ENCODE measurements at places on chromosomes 5 and 9.
A peak's percentile ranks its signal among the peaks of the same experiment; 100 is the strongest.

- no peak for DNase-seq
Observed at GRCh38 chr9:95057101-95057500, 260.4 kb downstream of the FANCC start.

- no peak for DNase-seq
Observed at GRCh38 chr5:162888268-162888667, 549.1 kb upstream of the CCNG1 start.

DNA sequence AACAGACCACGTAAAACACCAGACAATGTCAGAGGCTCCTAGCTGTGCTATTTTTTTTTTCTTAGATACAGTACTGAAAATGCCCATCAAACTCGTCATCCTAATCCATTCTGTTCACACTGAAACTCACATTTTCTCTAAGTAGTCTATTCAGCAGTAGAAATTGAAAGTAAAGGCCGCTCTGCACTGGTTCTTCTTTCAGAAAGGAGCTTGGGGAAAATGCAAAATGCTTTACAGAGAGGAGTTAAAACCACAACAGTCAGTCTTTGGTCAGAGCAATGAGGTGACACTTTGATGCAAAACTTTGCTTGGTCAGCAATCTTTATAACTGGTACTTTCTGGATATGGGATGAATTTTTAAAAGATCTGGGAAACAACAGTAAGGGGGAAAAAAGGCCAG is 43.8 kb upstream of the SUSD1 start:
- DNase-seq: no peak

GRCh38 chr5:150361301-150361700 is 3.8 kb downstream of the TCOF1 start:
- DNase-seq: no peak

- no peak for DNase-seq
Observed at GRCh38 chr9:114365194-114365593, 22.6 kb downstream of the AKNA start.

GRCh38 chr9:94788570-94789105 is 62.1 kb downstream of the AOPEP start:
- DNase-seq: no peak

DNA sequence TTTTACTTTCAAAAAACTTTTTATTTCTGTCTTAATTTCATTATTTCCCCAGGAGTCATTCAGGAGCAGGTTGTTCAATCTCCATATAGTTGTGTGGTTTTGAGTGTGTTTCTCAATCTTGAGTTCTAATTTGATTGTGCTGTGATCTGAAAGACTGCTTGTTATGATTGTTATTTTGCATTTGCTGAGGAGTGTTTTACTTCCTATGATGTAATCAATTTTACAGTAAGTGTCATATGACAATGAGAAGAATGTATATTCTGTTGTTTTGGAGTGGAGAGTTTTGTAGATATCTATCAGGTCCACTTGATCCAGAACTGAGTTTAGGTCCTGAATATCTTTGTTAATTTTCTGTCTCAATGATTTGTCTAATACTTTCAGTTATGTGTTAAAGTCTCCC is 706.9 kb upstream of the CTNND2 start:
- DNase-seq: no peak

DNA sequence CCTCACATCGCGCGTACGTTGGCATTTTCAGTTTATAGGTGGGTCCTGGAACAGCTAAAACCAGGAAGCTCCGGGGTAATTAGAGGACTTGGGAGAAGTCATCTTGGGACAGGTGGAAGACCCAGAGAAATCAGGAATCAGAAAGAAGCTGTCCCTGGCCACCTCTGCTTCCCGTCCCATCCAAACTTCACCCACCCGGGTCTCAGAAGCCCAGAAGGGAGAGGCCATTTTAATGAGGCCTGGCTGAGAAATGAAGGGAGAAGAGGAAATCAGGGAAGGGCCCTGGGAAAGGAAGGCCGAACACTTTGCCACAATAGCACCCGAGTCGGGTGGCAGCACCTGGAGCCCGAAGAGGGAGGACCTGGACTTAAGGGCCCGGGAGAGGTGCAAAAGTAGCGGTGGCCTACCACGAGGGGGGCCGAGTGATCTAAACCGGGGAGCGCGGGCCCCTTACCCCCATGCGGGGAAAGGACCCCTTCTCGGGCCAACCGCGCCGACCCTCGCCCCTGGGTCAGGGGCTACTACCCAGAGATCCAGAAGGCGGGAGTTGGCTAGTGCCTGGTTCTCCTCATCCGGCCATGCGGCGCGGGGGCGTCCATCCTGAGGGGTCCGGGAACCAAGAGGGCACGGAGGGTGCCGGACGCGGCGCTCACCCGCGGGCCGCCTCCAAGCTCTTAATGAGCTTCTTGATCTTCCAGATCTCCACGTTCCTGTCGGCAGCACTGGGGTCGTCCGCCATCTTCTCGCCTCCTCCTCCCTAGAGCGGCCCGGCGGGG is 668 bp downstream of the ETF1 start:
- DNase-seq: no peak

- DNase-seq: no peak
Observed at GRCh38 chr5:90843443-90843842, 284.8 kb downstream of the ADGRV1 start.

DNA sequence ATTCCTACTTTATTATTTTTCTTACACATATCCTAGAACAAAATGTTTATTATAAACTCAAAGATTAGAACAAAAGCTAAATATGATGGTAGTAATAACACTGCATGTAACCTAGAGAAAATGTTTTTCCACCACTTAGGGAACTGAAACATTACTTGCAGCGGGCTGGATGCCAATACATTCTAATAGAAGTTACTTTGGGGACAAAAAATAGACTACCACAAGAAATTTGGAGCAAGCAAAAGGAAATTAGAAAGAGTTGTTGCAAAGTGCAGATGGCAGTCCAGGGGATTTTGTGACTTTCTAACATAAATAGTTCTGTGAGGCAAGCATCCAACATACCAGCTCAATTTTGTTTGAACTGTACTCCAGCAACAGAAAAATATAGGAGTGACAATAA is 255.3 kb upstream of the GRIN3A start:
- no peak for DNase-seq

- no peak for DNase-seq
Observed at GRCh38 chr9:128685636-128686489, 3.2 kb upstream of the SET start.

- no peak for DNase-seq
Observed at GRCh38 chr9:94839398-94839797, 112.9 kb downstream of the AOPEP start.

DNA sequence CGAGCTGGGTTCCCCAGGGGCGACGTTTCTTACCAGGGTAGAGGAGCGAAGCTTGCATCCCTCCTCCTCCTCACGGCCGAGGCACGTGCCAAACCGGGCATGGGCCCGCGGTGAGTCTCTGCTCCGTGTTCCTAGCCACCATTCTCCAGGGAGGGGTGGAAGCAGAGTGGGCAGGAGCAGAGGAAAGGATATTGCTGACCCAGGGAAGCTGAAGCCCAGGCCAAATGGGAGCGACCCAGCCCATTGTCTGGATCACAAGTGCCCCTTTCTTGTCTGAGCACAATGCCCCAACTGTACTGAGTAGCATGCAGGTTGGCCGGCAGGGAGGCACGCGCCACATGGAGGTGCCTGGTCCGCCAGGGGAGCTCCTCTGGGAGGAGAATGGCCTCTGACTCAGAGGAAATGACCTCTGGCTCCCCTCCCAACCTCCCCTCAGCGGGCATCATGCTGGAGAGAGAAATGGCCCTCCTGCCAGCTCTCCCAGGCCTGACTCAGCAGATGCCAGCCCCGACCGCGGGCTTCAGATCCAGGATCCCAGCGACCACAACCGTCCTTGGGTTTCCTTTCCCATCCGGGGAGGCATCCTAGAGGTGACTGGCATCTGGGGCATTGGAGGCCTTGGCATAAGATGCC is 1.1 kb downstream of the PRR7 start:
- peak; percentile 86 for DNase-seq

DNA sequence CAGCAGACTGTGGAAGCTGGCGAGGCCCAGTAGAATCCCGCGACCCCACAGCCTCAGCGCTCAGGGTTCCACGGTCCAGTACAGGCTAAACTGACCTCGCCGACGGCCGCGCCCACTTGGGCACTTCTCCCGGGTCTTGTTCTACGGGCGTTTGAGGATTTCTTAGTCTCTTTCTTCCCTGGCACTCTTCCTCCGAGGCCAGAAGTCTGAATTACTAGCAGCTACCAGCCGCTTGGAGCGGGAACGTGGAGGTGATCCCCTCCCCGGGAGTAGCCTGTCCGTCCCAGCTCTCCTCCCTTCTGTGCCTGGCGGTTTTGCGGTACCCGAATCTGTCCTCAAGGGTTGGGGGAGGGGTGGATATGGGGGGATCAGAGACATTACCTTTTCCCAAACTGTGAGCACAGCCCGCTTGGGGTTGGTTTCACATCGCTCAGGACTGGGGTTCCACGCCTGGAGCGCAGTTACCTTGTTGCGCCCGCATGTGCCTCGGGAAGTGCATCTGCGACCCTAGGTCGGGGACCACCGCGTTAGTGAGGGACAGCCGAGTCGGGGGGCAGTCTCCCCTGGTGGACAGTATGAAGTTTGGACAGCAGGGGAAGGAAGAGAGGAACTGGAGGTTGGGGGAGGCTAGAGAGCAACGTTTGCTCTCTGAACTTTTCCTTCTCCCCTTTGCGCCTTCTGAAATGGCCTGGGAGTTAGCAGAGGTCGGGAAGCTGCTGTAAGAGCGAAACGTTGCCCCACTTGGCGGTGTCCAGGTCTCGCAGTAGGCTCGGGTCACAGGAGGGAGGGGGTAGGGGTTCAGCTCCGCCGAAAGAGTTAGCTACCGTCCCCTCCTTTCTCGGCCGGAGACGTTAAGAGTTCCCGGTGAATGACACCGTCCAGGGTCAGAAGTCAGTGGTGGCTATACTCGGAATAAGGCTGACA is 190.8 kb downstream of the MEF2C start:
- DNase-seq: peak; percentile 50

DNA sequence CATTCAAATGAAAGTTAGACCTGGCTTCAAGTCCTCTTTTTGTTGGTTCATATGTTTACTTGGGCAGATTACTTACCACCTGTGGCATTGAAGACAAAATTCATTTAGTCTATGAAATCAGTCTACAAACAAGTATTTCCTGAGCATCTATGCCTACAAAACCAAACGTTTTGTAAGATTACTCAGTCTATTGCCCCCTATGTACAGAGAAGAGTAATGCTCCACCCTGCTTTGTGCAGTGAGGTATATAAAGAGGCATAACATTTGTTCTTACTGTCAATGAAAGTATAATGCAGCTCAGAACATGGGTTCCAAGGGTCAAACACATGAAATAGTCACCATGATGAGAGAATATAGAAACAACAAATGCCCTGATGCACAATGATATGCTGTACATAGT is 580.7 kb downstream of the KIF4B start:
- no peak for DNase-seq

DNA sequence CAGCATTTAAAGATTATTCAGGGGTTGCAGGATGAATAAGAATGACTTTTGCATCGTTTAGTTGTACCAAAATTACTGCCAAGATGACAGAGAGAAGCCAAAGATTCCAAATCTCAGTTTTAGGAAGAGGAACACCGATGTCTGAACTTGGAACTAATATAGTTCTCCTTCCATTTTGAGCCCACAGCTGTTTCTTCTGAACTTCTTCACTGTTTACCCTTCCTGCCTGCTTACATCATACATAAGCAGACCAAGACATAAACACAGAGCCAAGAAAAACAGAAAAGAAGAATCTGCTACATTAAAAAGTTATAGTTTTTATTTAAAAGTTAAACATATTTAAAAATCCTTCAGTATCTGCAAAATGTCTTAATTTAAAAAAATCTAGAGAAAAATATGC is 146.9 kb upstream of the RAPGEF1 start:
- no peak for DNase-seq

GRCh38 chr9:94865582-94866452 is 139.3 kb downstream of the AOPEP start:
- DNase-seq: no peak

All from occipital lobe (tissue), 3 donors.